AML-193 (cell line): ENCODE measurements at places on chromosomes 7 and 10.

DNA sequence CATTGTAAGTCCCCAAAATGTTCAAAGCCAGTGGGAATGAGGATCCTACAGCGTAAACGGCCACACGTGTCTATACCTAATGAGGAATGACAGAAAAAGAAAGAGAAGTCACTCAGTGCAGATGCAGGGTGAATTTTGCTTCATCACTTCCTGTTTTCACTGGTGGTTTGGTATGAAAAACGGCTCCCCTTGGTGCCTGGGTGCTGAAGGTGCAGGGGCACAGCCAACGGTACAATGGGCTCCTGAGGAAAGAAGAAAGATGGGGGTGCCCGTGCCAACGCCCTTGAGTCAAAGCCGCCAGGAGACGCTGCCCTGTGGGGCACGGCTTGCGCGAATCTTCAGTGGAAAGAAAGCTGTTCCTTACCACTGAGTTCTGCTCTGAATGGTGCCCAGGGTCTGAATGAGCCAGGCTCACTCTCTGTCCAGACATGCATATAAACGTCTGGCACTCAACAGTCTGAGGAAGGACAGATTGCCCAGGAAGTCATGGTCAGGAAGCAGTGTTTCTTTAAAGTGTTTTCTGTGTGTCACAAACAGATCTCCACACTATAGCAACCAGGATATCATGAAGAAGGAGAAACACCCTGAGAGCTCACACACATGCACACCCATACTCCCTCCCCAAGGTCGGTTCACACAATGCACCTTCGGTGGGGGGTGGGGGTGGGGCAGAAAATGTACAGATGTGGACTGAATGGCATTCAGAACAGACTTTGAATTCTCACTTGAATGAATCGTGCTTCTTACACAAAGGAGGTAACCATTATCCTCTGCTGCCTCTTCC lies 105.8 kb downstream of the ELMO1 start:
- peak; percentile 95 for DNase-seq

GRCh38 chr10:117339578-117339977 lies 35.7 kb downstream of the PDZD8 start:
- no peak for DNase-seq

GRCh38 chr7:133741078-133741477 lies 386.1 kb upstream of the LRGUK start:
- no peak for DNase-seq

- no peak for DNase-seq
Measured at GRCh38 chr10:9613338-9614075, 1404.2 kb upstream of the CELF2 start.

DNA sequence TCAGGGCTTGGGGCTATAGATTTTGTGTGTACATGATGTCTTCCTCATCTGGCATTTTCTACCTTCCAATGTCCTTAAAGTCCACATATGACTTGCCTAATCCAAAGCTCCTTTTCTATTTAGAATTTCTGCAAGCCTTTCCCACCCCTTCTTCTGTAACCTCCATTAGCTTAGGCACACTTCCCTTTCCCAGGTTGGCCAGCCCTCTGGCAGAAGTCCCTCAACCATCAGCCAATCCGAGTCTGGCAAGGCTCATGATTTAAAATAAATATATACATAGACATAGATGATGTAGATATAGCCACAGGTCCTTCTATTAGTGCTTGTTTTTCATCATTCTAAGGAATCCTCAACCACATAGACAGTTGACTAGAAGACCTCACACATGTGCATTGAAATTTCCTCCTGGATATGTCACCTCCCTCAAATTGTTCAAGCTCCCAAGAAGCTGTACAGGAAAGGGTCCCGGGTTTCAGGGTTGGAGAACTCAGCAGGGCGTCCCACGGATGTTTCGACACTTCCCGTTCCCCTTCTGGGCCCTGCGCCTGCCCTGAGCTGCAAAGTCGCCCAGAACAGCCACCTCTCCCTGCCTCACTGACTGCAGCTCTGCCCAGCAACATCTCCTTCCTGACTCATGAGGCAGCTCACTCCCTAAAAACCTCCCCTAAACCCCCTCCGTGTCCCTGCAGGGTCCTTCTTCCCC lies 20.4 kb upstream of the PIK3AP1 start:
- peak; percentile 93 for DNase-seq

DNA sequence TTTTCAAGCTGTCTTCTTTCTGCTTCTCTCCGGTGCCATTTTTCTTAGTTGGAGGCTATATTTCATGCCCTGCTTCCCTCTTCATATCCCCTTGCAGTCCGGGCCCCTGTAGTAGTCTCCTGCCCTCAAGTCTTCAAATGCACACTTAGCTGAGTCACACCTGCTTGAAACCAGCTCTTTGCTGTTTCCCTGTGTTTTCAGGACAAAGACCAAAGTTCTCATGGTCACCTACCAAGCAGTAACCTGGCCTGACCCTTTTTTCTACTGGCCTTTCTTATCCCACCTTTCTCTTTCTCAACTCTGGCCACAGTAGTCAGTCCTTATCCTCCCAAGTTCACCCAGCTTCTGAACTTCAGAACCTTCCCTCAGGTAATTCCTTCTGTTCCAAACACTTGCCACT lies 28.5 kb downstream of the GLUD1 start:
- DNase-seq = no peak

- DNase-seq = no peak
Measured at GRCh38 chr7:134067164-134067563, 60.0 kb upstream of the LRGUK start.

GRCh38 chr7:115868369-115868768 lies 162.2 kb downstream of the TFEC start:
- DNase-seq = no peak

GRCh38 chr10:50315424-50315823 lies 64.1 kb upstream of the ASAH2 start:
- DNase-seq = no peak

GRCh38 chr7:124856299-124856888 lies 73.2 kb downstream of the POT1 start:
- DNase-seq = peak; percentile 28

DNA sequence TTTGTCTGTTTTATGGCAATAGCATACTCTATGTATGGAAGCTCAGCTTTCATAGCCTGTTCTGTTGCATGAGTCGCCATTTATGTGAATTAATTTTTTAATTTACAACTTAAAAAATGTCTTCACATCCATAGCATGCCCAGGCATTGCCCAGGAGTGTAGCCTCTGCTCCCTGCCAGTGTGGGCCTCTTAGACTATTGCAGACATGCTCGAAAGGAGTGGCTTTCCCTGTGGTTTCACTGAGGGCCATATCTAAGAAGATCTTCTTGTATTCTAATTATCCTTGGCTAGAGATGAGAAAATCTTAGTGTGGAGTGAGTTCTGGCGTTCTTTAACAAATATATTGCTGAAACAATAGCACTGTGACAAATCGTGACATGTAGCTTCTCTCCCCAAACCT lies 35.3 kb downstream of the PCBD1 start:
- no peak for DNase-seq

GRCh38 chr10:12337453-12338372 lies 11.6 kb upstream of the CAMK1D start:
- no peak for DNase-seq

DNA sequence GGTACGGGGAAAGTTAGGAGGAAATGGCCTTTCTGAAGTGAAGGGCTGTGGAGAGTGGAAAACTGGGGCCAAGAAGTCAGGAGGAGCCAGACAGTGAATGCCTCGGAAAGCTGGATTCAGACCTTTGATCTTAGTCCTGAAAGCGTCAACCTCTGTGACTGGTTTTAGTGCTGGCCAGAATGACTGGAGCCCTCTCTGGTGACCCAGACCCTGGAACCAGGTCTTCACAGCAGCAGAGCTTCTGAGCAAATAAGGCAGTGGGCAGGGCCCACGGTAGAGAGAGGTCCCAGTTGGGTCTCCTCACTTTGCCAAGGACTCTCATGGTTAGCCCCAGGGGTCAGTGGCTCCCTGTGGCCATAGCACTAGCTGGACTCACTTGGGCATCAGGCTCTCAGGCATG lies 157.7 kb upstream of the EEPD1 start:
- DNase-seq = no peak

DNA sequence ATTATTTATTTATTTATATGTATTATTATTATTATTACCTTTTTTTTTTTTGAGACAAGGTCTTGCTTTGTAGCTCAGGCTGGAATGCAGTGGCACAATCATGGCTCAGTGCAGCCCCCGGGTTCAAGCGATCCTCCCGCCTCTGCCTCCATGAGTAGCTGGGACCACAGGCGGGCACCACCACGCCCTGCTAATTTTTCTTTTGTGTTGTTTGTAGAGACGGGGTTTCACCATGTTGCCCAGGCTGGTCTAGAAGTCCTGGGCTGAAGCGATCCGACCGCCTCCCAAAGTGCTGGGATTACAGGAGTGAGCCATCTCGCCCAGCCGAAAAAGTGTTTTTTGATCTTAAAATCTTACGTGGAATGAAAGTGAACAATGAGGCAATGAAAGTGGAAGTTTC lies 79.4 kb upstream of the C1GALT1 start:
- DNase-seq = no peak

GRCh38 chr10:73182568-73182967 lies 14.6 kb downstream of the FAM149B1 start:
- no peak for DNase-seq

DNA sequence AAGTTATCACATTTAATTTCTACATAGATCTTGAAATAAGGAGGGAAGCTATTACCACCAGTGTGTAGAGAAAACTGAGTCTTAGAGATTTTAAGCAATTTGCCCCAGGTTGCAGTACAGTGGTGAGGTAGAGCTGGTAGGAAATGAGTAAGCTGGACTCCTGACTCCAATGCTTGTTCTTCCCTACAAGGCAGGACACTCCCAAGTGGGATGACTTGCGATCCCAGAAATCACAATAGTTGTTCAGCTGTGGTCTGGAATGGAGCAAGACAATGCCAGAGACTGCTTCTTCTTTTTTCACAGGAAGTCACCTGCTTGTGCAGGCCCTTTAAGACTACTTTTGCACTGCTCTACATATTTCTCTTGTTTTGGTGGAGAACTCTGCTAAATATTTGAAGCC lies 327.2 kb upstream of the BMPER start:
- no peak for DNase-seq

DNA sequence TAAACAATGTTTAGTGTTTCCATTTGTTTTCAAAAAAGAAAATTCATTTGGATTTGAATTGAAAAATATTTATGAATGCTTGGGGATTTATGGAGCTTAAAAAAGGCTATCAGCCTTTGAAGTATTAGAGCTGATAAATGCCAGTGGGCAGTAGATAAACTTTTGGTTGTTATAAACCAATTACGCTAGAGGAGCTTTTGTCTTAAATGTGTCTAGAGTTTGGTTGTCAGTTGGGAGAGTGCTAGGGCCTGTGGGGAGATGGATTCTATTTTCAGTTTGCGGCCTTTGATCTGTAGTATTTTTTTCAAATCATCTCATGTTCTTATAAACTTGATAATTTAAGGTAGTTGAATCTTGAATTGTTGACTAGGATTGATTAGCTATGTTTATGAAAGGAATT lies 104.0 kb downstream of the SND1 start:
- DNase-seq = no peak

- no peak for DNase-seq
Measured at GRCh38 chr10:87559392-87559791, 54.7 kb downstream of the MINPP1 start.

- no peak for DNase-seq
Measured at GRCh38 chr10:3902054-3902808, 117.2 kb upstream of the KLF6 start.

DNA sequence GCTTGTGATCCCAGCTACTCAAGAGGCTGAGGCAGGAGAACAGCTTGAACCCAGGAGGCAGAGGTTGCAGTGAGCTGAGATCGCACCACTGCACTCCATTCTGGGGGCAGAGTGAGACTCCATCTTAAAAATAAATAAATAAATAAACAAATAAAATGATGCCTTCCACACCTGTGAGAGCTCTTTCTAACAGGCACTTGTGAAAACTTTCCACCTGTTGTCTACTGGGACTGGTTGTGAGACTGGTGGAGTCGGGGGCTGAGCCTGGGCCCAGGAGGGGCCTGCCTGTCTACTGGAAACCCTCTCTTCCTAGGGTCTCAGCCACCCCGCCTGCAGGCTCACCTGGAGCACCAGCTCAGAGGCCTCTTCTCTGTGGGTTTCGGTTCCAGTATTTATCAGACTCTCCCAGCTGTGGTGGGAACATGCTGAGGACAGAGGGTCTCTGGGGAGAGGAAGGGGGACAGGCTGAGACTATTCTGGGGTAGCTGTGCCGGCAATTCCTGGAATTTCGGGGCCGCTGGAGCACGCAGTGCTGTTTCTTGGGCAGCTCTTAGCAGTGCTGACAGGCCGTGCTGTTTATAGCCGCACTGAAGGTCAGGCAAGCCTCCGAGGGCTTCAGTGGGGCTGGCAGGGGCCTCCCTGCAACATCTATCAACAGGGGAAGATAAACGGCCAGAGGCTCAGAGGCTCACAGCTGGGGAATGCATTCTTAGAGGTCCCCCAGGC lies 3.8 kb downstream of the LDB3 start:
- no peak for DNase-seq

GRCh38 chr7:55483046-55483445 lies 89.3 kb downstream of the VOPP1 start:
- DNase-seq = no peak

- no peak for DNase-seq
Measured at GRCh38 chr7:28336806-28337205, 75.5 kb upstream of the CREB5 start.

DNA sequence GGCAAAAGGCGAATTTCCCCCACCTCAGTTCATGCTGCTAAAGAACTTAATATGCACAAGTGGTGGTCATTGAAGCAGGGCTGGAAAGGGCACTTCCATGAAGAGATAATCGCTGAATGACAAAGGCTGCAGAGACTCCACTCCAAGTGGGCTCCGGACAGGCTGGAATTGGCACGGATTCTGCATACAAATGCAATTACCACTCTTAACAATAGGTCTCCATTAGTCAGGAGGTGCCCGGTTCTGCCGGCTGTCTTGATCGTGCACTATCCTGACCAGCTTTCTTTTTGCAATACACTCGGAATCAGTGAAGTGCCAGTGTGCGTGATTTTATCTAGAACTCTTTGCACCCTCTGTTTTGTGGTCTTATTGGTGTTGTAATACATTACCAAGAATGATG lies 49.7 kb downstream of the INSYN2A start:
- no peak for DNase-seq

GRCh38 chr7:30448461-30449189 lies 30.0 kb downstream of the NOD1 start:
- DNase-seq = no peak

- DNase-seq = no peak
Measured at GRCh38 chr7:111588065-111588433, 25.8 kb upstream of the IMMP2L start.
